ENCODE measurements at places on chromosomes 13 and 19.

DNA sequence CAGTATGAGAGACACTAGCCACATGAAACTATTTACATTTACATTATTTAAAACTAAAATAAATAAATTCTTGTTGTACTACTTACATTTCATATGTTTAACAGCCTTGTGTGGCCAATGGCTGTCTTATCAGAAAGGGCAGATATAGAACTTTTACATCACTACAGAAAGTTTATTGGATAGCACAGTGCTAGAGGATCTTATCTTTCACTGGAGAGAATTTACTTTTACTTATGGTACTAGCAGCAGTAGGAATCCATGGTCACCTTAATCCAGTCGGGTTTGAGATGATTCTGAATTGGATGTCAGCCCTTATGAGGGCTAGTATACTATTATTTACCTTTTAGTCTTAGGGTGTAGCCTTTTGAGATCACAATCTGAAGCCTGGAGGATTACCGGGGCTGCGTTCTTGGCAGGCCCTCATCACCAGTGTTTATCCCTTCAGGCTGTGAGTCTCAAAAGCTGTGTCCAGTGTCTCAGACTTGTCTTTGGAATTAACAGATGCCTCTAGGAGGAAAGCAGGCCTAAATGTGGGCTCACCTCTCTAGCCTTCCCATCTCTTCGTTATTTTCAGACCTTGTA is 21.7 kb downstream of the IFT88 start:
- DNase-seq: no peak

DNA sequence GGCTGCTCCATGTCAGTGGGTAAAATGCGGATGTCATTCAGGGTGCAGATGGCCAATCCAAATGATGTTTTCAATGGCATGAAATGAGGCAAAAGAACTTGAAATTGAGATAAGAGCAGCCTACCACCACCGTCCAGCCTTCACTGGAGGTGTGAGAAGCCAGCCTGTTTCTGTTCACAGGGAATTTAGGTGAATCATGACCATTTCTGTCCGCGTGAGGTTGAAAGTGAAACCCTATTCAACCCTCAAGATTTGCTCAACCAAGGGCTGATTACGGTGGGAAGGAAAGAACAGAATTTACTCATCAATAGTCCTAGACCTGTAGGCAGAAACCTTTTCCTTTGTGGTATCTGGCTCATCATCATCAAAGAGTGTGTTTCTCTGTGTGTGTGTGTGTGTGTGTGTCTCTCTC is 370.7 kb downstream of the COG6 start:
- DNase-seq: no peak

DNA sequence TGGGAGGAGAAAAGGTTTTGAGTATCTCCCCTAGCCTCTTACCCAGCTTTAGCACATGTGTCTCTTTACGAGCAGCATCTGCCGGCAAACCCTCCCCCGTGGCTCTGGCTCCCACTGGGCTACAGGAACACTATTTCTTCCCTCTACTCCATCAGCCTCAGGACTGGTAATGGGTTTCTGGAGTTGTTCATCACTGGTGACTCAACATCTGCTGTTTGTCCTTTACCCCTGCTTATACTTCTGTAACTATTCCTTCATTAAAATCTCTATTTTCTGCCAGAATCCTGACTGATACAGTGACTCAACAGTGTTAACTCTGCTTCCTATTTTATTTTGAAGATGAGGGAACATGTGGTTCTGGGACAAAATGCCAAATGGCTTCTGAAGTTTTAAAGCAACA is 437.3 kb upstream of the HTR2A start:
- no peak for DNase-seq

GRCh38 chr13:85527316-85527715 is 271.9 kb downstream of the SLITRK6 start:
- no peak for DNase-seq

DNA sequence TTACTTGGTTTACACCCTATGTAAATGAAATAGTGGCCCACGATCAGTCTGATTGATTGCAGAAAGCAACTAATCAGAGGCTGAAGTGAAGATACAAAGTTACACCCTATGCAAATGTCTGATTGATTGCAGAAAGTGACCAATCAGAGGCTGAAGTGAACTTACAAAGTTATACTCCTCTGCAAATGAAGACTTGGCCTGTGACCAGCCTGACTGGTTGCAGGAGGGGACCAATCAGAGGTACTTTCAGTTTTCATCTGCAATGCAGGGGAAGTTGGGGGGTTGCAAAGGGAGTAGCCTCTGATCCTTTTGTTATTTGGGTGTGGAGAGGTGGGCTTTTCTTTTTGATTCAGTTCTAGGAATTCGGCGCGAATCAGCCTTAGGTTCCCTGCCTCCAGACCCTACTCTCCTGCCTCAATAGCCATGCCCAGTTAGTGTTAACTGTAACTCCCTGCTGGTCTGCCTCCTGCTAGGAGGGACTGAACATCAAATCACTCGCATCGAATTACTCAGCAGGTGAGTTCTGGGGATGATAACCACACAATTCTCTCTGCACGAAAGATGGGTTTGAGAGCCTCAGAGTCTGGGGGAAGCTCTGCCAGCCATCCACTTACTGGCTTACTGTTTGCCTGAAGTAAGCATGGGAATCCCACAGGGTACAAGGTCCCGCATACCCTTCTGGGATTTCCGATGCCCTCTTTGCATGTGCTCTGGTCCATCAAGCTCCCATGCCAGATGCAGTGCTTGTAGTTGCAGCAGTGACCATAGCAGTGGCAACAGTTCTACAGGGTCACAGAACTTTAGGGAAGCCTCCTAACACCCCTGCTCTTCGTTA is 7.5 kb downstream of the ARL11 start:
- no peak for DNase-seq

- DNase-seq: no peak
These were observed 44.4 kb downstream of the GPC6 start for GRCh38 chr13:93270769-93271742.

DNA sequence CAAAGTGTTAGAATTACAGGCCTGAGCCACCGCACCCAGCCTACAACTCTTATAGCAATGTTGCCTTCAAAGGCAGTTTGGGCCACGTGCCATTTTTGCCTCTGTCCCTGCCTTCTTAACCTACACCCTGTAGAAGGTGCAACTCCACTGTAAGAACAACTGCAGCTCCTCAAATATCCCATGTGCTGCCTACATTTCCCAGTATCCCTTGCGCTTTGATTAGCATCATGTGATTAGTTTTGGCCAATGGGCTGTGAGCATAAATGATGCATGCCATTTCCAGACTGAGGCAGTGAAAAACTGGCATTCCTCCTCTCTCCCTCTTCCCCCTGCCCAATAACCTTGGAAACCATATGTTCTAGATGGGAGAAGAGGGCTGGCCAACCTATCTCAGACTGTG is 75.2 kb upstream of the MRI1 start:
- no peak for DNase-seq

DNA sequence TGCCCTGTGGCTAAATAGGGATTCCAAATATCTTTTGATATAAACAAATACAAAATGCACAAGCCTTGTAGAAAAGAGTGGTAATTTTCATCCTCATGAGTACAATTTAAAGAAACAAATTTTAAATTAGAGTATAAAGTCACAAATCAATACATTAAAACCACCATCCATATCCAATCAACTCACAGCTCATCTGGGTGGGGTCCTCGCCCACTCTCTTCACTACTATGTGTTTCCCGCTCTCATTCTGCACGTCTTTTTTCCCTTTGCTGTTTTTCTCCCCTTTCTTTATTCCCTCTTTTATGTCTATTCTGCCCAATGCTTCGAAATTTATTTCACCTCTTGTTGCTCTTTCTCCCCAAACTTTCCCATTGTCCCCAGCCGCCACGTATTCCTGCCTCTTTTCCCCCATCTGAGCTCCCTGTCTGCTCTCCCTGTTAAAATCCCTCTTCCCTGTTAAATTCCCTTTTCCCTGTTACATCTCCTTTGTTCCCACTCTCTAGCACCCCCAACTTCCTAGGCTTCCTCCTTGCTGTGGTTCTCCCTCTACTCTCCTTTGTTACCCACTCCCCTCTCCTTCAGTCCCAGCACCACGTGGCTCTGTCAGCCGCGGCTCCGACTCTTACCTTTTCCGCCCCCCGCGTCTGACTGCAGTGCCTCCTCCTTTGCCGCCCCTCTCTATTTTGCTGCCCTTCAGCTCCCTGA is 1.3 kb downstream of the ZNF616 start:
- DNase-seq: no peak

GRCh38 chr19:35249848-35250711 is 1.3 kb downstream of the LSR start:
- no peak for DNase-seq

DNA sequence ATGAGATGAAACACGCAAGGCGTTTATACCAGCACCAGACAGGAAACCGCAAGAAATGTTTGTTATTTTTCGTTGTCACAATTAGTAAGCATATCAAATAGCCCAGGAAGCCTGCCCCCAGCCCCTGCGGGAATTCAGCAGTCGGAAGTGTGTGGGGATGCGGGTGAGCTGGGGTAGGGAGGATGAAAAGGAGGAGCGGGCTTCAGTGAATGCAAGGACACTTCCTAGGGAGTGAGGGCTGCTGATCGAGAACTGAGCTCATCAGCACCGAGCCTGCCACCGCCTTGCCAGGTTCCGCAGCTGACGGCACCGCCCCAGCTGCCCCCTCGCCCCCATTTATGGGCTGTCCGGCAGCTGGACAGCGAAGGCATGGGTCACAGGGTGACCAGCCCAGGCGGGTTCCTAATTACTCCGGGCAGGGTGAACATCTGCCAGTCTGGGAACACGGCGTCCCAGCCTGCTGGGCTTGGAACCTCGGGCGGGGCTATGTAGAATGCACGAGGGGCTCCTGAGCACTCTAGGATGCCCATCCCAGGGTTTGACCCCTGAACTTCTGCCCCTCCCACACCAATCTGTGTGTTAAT is 1.6 kb upstream of the BEST2 start:
- DNase-seq: no peak

DNA sequence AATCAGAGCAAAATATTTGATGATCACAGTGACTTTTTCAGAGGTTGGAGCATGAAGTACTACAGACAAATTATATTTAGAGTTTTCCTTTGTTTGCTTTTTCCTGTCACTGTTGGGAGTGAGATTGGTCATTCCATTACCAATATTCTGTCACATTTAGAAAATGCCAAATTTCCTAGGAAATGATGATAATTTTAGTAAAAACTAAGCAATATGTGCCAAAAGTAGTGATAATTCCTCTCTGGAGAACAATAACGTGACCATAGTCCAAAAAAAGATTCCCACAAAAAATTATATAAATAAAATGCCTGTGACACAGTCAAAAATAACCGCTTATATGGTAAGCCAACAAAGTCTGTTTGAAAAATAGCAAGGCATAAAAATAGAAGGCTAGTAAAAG is 2719.4 kb downstream of the PCDH9 start:
- no peak for DNase-seq

DNA sequence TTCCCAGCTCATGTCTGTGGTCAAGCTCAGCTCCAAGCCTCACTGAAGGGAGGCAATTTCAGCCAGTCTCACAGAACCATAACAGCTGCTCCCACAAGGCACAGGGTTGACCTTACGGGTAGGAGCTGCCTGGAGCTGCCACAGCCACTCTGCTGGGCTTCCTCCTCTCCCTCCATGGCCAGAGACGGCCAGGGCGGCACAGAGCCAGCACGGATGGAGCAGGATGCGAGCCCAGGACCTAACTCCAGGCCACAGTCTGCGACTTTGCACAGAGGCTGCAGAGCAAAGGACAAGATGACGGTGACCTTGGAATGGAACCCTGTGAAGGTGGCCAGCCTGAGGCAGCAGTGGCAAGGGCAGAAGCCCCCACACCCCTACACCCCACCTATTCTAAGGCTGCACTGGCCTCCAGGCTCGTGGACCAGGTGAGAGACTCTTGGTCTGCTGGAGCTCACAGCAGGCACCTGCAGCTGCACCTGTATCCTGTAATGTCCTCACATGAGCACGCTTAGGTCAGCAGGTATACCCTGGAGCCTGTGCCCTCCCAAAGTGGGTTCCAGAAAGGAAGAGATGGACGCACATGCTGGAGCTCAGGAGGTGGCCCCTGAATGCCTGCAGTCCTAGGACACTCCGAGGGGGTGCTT is 29.6 kb downstream of the ADPRHL1 start:
- DNase-seq: no peak

DNA sequence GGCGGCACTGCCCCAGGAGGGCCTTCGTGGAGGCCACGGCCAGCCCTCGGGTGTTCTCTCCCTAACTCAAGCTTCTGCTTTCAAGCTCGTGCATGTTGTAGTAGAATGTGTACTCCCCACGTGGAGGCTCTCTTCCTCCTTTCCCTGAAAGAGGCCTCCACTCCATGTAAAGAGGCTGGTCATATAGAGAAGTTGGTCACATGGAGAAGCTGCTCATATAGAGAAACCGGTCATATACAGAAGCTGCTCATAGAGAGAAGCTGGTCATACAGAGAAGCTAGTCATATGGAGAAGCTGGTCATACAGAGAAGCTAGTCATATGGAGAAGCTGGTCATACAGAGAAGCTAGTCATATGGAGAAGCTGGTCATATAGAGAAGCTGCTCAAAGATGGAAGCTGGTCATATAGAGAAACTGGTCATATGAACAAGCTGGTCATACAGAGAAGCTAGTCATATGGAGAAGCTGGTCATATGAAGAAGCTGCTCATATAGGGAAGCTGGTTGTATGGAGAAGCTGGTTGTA is 152.5 kb downstream of the COL4A1 start:
- no peak for DNase-seq

GRCh38 chr13:51957377-51958216 is 53.7 kb downstream of the ATP7B start:
- DNase-seq: no peak

GRCh38 chr13:76016799-76017400 is 380.8 kb downstream of the LMO7 start:
- no peak for DNase-seq

GRCh38 chr13:43694146-43694664 is 92.6 kb downstream of the ENOX1 start:
- no peak for DNase-seq

DNA sequence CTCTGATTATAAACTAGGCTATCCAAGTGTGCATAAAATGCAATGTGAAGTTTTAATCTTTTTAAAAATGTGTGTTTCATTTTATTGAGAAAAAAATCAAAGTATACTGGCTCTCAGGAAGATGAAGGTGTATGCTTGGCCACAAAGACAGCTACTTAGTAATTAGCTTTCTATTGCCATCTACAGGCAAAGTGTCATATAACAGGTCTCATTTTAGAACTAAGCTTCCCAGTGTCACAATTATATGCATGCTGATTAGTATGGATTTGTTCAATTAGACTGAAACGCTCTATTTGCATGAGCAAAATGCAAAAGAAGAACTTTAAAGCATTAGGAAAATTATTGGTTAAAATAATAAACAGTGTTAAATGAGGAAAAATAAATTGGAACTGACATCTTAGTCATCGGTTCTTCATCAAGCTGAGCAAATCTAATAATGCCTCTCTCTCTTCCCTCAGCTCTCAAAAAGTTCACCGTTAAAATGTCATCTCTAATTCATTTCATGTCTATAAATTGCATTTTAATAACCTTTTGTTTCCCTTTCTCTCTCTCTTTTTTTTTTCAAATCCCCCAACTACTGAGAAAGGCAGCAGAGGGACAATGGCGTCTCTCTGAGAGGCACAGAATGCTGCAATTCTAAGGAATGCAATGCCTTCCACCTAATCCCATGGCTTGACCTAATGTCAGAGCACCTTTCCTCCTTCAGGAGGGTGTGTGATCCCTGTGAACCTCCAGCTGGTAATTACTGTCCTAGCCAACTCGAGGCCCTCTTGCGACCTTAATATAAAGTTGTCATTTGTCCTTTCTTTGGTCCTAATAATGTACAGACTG is 313.1 kb upstream of the MAB21L1 start:
- DNase-seq: no peak

- no peak for DNase-seq
These were observed 1.1 kb upstream of the SWSAP1 start for GRCh38 chr19:11373166-11373884.
